ENCODE measurements at places on chromosomes 1 and 21.
A peak's percentile ranks its signal among the peaks of the same experiment; 100 is the strongest.

- DNase-seq, result no peak
Measured at GRCh38 chr21:46049890-46050667, 47.8 kb upstream of the COL6A2 start.

DNA sequence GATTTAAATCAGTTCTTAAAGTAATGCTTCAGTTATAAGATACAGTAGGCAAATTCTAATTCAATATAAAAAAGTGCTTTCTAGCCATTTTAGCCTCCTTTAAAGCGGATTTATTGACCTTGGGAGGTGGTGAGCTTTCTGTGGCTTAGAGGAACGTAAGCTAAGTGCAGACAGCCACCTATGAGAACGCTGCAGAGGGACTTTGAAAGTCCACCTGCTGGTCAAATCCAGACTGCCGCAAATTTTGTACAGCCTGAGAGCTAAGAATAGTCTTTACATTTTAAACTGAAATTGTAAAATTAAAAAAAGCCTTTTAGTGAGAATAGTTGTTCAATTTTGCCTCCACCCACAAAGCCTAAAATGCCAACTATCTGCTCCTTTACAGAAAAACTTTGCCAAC, 67.0 kb upstream of the SSX2IP start:
- DNase-seq, result peak; percentile 32

DNA sequence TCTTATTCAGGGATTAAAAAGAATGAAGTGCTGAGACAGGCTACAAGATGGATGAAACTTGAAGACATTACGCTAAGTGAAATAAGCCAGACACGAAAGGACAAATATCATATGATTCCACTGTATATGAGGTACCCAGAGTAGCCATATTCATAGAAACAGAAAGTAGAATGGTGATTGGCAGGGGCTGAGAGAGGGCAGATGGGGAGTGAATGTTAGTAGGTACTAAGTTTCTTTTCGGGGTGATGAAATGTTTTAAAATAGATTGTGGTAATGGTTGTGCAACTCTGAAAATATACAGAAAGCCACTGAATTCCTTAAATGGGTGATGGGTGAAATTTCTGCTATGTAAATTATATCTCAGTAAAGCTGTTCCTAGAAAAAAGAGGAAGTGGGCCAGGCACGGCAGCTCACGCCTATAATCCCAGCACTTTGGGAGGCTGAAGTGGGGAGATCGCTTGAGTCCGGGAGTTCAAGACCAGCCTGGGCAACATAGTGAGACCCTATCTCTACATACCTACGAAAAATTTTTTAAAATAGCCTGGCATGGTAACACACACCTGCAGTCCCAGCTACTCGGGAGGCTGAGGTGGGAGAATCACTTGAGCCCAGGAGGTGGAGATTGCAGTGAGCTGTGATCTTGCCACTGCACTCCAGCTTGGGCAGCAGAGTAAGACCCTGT, 15.9 kb downstream of the SLC27A3 start:
- DNase-seq, result no peak

GRCh38 chr1:15836772-15837669, 10.5 kb upstream of the SPEN start:
- no peak for DNase-seq

GRCh38 chr1:208272311-208272710, 28.1 kb upstream of the PLXNA2 start:
- no peak for DNase-seq

- no peak for DNase-seq
Measured at GRCh38 chr1:198496216-198497143, 44.0 kb downstream of the ATP6V1G3 start.

GRCh38 chr1:36108314-36108713, 16.7 kb downstream of the COL8A2 start:
- no peak for DNase-seq

DNA sequence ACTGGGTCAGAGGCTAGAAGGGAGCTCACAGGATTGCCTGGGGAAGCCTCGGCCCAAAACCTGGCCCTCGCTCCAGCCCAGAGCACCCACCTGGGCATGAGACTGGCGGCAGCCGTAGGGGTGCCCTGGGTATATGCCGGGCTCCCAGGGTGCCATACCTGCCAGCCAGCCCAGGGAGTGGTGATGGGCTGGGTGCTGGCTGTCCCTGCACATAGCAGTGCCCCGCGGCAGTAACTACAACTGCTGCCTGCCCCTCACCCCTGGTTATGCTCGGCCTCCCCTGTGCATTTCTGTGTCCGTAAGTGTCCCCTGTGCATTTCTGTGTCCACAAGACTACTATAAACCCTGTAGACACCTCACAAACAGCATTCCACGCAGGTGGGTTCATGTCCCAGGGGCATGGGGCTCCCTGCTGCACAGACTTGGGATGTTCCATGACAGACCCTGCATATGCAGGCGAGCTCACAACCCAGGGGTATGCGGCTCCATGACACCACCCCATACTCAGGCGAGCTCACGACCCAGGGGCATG, 5.8 kb upstream of the SPATC1L start:
- DNase-seq, result no peak

DNA sequence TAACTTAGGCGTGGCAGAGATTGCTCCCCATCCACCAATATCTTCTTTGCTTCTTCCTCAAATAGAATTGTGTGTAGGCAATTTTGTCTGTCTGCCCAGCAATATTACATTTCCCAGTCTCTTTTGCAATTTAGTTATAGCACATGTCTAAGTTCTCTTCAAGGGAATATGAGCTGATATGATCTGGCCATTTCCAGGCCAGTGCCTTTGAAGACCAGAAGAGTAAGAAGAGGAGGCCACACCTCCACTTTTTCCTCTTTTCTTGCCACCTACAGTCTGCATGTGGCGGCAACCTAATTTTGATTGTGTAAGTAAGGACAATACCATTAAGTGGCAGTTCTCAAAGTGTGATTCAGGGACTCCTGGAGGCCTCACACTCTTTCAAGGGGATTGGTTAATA, 6.3 kb upstream of the RSBN1 start:
- DNase-seq, result peak; percentile 7

GRCh38 chr21:44579833-44580144, 615 bp downstream of the KRTAP10-5 start:
- no peak for DNase-seq

DNA sequence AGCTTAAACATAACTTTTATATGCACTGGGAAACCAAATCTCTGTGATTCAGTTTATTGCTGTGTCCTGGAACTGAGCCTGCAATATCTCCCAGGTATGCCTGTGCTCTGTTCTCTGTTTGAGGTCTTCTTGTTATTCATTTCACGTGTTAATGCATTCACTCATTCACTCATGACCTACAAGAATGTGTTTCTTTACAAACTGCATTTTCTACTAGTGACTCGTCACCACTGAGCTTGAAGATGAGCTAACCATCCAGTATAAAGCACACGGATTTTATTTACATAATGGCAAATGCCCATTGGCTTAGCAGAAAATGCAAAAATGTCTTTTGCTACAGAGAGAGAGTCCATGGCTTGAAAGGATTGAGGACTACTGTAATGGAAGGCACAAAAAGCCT, 75.0 kb upstream of the DUSP10 start:
- DNase-seq, result no peak

- no peak for DNase-seq
Measured at GRCh38 chr1:53246261-53247134, 8.2 kb upstream of the MAGOH start.

- peak; percentile 88 for DNase-seq
Measured at GRCh38 chr1:10430216-10431069, at the start of gene CENPS. Gene CENPS (plus strand): TSS chr1:10430433. CDS start chr1:10430518, 85 bp downstream.

DNA sequence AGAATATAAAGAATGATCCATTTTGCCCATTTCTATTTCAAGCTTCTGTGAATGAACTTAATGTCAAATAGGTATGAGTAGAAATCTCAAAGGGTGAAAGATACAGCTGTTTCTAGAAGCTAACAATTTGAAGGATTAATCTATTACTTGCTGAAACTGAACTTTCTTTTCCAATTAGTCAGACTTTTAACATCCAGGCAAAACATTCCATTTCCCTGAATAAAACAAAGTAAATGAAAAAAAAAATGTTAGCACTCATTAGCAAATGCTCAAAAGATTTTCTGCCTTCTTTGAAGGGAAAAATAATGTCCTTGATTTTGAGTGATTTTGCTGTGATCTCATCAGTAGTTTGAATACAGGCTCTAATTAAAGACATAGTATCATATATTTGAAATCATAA, 447.6 kb upstream of the PRMT6 start:
- no peak for DNase-seq

- no peak for DNase-seq
Measured at GRCh38 chr1:242242983-242243382, 244.1 kb upstream of the MAP1LC3C start.

GRCh38 chr1:211710566-211711314, 35.3 kb upstream of the NEK2 start:
- no peak for DNase-seq

GRCh38 chr1:237527761-237528160, 363.0 kb downstream of the ZP4 start:
- DNase-seq, result no peak

DNA sequence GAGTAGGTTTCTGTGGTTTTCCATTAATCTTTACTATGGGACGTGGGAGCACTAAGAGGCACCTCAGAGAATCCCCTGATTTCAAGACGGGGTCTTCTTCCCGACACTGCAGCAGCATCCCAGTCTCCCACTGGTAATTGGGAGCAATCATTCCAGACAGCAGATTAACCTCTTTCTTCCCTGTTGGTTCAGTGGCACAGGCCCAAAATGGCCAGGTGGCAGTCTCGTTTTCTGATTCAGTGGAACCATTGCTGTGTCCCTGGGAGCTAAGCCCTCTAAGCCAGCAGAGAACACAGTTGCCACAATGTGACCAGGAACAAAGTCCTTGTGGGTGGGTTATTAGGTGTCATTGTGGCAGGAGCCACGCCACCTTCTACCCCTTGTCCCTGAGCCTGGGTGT, 342.1 kb downstream of the MATN1 start:
- no peak for DNase-seq

DNA sequence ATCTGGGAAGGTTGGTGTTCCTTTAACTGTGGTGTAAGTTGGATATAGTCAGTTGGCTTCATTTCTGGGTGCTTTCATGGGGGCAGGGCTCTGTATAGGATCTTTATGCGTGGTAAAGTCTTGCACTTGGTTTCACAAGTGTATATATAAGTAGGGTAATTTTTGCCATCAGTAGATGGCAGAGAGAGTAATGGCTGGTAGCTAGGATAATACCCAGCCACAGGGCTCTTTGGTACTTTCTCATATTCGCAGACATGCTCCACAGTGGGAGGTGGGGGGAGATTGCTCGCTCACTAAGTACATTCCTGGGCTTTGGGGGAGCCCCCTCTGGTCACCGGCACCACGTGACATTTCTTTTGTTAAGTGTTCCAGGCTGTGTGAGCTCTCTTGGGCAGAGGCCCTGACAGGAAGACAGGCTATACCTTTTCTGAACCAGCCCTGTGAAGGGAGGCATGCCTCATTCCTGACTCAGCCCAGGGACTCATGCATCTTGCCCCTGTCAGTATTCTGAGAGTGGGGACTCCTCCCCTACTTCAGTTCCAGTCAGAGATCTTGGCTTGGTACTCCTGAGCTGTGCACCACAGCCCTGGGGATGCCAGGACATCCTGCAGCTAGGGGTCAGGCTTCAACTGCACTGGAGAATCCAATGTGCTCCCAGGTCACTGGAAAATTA, 37.6 kb downstream of the FCRL2 start:
- no peak for DNase-seq

DNA sequence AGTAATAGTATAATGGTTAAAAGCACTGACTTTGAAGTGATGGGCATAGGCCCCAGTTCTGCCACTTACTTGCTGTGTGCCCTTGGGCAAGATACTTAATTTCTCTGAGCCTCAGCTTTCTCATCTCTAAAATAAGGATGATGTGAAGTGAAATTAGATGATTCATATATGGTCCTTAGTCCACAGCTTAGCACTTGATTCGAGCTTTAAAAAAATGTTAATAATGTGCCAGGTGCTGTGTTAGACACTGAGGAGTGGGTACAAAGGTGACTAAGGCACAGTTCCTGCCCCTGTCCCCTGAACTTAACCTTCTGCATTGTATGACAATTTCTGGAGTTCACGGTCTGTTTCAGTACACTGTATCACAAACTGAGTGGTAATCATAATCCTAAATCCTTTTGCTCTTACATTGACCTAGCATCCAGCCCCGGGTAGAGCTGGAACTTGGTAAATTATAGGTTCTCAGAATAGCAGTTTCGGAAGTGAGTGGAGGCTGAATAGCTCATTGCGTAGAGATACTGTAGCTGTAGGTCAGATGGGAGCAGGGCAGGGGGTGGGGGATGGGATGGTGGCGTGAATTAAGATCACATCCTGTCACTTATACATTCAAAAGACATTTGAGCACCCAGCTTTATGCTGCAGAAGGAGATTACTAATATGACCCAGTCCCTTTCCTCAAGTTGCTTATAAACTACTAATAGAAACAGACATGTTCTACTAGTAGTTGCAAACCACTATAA, 1.5 kb downstream of the ZNF691 start:
- no peak for DNase-seq

DNA sequence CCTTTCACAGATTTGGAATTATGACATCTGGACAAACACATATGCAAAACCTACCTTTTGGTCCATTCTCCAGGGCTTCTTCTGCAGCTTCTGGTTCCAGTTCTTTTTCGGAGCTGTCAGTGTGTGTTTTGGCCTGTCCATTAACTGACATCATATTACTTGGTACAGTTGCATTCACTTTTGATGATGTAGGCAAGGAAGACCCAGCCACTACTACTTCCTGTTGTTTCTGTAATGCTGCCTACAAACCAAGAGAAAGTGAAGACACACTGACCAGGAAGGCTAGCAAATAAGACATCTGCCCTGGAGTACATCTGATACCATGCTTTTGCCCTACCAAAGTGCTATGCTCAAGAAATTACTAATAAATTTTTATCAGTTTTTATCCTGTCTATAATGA, 31.9 kb downstream of the ACBD3 start:
- DNase-seq, result no peak

DNA sequence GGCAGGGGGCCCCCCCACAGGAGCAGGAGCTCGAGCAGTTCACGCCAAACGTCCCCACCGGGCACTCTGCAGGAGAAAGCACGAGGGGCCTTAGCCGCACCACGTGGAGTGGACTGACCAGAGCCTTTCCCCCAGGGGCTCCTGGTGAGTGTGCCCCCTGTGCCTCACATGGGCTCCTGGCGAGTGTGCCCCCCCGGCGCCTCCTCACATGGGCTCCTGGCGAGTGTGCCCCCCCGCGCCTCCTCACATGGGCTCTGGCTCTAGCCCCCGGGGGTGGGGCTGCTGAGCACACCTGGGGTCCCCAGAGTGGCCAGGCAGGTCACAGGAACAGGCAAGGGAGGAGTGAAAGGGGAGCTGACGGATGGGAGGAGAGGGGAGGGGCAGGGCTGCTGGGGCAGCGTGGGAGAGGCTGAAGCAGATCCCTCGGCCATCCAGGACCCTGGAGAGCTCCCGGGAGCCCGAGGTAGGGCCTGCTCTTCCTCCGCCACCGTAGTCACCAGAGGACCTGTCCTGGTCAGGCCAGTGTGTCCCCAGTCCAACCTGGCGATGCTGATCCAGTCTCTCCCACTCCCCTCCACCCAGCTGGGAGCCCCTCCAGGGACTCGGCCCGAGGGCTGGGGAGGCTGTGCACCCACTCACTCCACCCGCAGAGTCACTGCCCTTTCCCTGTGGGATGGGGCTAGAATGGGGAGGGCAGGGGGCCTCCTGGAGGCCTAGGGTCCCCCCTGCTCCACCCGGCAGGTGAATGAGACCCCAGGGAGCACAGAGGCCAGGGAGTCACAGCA, 47.6 kb downstream of the ARHGEF16 start:
- DNase-seq, result peak; percentile 49
